ENCODE measurements at places on chromosomes 2 and 18.
A peak's percentile ranks its signal among the peaks of the same experiment; 100 is the strongest.

GRCh38 chr2:42848265-42848664 lies 55.9 kb upstream of the HAAO start:
- no peak for DNase-seq

- DNase-seq, result no peak
Measured at GRCh38 chr2:165274698-165275097, 35.5 kb downstream of the SCN2A start.

- no peak for DNase-seq
Measured at GRCh38 chr2:215764441-215765048, 248.8 kb downstream of the MREG start.

- DNase-seq, result no peak
Measured at GRCh38 chr2:118310681-118311429, 222.6 kb downstream of the INSIG2 start.

GRCh38 chr2:182444170-182444569 lies 17.3 kb upstream of the PDE1A start:
- DNase-seq, result no peak

DNA sequence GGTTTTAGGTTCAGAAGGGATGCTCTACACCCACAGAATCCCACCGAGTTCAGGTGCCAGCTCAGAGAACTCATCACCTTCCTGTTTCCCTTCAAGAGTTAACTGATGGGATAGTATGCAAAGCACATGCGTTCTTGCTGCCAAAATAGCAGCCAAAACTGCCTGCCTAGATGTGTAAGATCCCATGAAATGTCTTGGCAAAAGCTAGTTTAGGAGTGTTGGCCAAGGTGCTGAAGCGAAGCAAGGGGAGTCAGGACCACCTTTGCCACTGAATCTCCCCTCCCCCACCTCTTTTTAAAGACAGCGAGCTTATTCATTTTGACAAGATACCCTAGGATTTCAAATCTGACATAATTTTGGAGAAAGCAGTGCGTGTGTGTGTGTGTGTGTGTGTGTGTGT lies 2.1 kb downstream of the DOCK10 start:
- no peak for DNase-seq

- DNase-seq, result no peak
Measured at GRCh38 chr18:73245345-73245744, 377.6 kb upstream of the NETO1 start.

GRCh38 chr2:183019718-183020442 lies 18.4 kb downstream of the NCKAP1 start:
- DNase-seq, result no peak

DNA sequence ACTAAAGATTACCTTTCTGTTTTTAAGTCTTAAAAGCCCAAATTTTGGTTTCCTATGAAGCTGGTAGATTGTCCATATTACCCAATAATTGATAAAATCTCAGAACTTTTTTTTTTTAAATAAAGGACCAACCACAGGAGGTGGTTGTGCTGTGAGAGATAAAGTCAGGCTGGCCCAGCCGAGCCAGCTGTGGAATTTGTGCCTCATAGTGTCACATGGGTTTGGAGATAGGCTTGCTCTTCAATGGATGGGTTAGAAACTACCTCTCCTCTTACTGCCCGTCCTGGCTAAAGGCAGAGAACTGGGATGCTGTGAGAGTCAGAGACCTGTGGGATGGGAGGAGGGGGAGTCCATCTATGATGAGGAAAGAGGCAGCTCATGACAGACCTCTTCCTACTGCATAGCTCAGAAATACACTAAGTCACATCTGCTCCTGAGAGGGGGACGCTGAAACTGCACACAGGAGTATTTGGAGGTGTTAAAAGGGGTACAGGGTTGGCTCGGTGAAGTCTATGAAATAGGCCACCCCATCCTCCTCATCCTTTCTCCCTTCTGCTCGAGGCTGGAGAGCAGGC lies 99.7 kb upstream of the MGAT4A start:
- no peak for DNase-seq

GRCh38 chr2:221235941-221236340 lies 336.2 kb downstream of the EPHA4 start:
- no peak for DNase-seq

DNA sequence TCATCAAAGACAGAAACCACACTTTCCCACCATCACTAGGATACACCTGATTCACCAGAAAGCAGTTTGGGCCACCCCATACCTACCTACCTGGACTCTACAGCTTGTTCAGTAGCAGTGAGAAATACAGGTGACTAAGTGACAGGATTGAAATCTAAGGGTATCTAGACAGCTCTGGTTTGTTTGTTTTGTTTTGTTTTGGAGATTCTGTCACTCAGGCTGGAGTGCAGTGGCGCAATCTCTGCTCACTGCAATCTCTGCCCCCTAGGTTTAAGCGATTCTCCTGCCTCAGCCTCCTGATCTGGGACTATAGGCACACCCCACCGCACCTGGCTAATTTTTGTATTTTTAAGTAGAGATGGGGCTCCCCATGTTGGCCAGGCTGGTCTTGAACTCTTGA lies 3.1 kb downstream of the TTC21B start:
- no peak for DNase-seq

- DNase-seq, result no peak
Measured at GRCh38 chr2:130864830-130865800, 28.4 kb downstream of the ARHGEF4 start.

- DNase-seq, result no peak
Measured at GRCh38 chr18:12410081-12410481, 2.4 kb downstream of the PRELID3A start.

DNA sequence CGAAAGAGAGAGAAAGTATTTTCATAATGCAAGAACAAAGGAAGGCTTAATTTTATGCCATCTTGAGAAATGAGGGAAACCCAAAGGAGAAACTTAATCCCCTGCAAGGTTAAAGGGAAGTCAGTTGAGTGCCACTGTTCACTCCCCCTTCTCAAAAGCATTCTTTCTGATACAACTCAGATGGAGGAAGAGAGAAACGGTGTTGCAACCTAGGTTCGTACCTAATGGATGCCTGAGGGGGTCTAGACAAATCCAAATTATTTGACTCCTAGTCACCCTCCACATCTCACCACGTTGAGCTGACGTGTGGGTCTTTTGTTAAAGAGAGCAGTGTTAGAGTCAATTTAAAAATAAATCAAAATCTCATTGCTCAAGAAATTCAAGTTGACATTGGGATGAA lies 52.6 kb upstream of the UNC80 start:
- DNase-seq, result no peak

- no peak for DNase-seq
Measured at GRCh38 chr2:10876394-10876793, 35.3 kb upstream of the KCNF1 start.

GRCh38 chr2:18559531-18560030 lies 872 bp downstream of the RDH14 start:
- DNase-seq, result no peak

DNA sequence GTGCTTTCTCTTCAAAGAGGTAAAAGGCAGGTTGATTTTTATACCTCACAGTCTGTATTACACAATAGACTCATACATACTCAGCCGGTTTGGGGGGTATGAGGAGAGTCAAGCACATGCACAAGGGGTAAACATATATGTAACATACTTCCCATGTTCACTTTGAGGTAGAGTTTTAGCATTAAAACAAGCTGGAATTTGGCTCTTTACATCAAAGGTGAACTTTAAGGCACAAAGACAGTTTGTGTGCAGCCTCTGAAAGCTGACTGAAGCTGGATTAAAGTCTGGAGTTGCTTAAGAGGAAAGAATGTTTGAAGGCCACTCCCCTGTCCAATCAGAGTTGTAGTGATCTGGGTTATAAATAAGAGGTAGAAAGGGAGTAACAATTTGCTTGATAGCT lies 282.0 kb downstream of the DPP10 start:
- DNase-seq, result no peak

GRCh38 chr2:39492095-39492590 lies 55.1 kb upstream of the MAP4K3 start:
- no peak for DNase-seq

GRCh38 chr2:51153236-51153635 lies 121.3 kb upstream of the NRXN1 start:
- no peak for DNase-seq

DNA sequence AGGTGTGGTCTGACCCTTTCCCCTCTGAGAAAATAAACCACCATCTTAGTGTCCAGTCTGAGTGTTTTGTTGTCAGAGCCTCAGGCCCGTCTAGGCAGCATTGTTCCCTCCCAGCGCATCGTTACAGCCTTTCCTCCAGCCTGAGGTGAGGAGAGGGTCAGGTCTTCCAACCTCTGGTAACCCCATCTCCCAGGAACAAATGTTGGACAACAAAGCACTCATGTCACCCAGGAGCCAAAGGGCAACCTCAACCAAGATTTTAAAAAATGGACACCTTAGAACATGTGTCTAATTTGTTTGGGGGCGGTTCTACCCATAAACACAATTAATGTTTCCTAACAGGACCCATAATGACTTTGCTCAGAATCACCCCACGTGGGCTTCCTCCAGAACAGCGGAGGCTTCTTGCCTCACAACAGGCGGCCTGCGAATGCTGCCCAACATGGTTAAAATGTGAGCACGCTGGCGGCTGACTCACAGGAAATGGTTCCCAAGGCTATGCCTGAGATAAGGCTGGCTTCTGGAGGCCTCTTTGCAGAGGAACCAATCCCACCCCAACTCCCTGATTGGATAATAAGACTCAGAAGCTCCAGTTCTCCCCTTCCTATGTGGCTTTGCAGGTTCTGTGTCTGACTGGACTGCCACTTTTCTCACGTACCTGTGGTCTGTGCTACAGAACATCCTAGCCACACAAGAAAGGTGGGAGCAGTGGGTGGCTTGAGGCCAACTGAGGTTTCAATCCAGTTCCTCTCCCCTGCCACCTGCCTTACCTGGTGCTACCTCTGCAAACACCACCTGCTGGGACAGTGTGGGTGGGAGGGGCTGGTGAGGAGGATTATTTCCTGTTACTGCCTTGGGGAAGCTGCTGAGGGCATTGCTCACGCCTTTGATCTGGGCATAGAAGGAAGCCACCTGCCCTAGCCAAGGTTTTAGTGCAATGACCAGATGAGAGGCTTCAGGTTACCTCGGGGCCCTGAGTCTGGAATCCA lies 108.8 kb downstream of the B3GNT2 start:
- peak; percentile 34 for DNase-seq

DNA sequence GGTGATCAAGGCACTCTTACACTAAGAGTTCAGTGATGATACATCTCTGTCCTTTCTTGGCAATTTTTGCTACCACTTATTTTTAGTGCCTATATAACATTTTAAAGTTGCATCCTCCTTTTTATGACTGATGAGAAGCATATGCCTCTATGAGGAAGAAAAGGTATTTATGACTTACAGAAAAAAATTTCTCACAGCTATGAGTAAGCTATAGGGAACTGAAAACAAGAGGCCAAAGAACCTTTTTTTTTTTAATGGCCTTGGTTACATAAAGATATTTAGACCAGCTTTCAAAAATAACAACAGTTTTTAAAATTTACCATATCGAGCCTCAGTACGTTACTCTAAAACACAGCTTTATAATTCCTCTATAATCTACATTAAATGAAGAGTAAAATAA lies 21.3 kb downstream of the MBD5 start:
- no peak for DNase-seq

DNA sequence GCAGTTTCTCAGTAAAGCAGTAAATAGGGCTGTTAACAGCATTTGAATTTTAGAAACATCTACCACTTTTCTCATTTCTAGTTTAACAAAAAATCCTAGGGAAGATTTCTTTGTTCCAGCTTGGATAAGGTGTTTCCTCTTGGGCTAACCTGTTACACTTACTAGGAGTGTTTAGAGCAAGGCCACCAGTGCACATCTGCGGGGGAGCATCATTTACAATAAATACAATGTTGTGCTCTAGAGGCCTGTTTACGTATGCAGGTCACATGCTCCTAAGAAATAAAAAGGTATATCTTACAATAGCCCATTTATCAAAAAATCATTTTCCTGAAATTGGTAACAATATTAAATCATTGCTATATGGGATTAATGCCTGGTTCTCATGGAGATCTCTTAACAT lies 8.1 kb downstream of the ZNF638 start:
- DNase-seq, result no peak

DNA sequence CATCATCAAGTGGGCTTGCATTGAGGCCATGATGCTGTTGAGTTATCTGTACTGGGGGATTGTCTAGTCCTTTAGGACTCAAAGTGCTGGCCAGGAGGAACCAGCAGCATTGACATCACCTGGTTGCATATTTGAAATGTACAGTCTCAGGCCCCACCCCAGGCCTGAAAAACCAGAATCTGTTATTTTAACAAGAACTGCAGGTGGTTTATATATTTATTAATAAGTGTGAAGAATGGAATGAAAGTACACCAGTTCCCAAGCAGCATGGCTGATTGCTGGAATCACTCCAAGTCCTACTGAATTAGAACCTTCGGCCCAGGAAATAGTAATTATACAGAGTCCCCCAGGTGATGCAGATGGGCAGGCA lies 2.8 kb downstream of the IL1F10 start:
- no peak for DNase-seq

GRCh38 chr2:207854484-207855440 lies 85.1 kb upstream of the FZD5 start:
- no peak for DNase-seq

DNA sequence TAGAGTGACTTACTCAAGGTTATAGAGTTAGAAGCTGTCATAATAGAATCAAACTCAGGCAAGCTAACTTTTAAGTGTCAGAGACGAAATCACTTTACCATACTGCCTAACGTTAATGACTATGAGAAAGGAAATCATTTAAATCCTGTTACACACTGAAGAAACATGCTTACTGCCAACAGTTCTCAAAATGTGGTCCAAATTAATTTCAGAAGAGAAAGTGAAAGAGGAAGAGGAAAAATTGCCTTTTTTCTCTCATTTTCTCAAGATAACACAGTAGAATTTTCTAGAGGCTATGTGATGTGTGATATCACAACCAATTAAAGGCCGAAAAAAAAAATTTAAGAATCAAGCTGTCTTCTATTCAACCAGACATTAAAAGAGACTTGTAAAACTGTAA lies 1362.7 kb upstream of the CHAC2 start:
- no peak for DNase-seq

DNA sequence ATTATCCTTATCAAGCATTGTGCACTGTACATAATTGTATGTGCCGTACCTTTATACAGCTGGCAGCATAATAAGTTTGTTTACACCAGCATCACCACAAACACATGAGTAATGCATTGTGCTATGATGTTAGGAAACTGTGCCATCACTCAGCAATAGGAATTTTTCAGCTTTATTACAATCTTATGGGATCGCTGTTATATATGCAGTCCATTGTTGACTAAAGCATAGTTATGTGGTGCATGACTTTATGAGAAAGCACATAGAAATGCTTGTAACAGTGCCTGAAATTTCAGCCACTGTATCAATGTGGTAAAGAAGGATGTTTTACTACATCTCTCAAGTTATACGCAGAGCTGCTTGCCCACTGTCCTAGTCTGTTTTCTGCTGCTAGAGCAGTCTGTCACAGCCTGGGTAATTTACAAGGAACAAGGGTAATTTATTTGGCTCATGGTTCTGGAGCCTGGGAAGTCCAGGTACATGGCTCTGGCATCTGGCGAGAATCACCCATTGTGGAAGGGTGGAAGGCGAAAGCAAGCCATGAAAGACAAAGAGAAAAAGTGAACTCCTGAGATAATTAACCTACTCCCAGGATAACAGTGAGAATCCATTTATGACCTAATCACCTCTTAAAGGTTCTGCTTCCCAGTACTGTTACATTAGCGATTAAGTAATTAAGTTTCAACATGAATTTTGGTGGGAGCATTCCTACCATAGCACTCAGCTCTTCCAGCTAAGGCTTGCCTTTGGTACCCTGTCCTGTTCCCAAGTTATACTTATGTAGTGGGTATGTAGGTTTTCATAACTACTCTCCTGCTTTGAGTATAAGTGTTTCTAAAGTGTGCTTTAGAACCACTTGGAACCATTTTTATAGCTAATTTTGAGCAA lies 4.6 kb downstream of the MAP3K20 start:
- no peak for DNase-seq

GRCh38 chr2:30786923-30787685 lies 20.1 kb downstream of the CAPN13 start:
- DNase-seq, result no peak
